ENCODE measurements at places on chromosomes 11 and 22.

- DNase-seq: no peak
- no peak overlapping the region for H3K27ac ChIP-seq
- no peak overlapping the region for H3K4me3 ChIP-seq
- no peaks in the 10 kb centered on the region for H3K4me1 ChIP-seq
- H3K36me3 ChIP-seq: no peaks in the 10 kb centered on the region
Observed at GRCh38 chr22:47928631-47929030, 1166.2 kb downstream of the TBC1D22A start.

DNA sequence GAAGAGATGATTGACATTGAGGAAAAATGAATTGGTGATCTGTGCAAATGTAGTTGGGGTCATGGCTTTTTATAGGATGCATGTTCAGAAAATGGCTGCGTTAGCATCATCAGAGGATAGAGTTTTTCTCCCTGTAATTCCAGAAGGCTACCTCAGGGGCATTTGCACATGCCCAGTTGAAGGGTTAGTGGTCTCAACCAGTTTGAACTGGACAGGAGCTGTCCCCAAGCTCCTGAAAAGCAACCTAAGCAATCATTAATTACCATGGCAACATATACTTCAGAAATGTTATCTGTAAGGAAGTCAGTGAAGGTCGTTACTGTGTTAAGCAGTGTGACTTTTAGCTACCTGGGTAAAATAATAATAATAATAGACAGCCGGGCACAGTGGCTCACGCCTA lies 29.3 kb downstream of the TUG1 start:
- H3K36me3 ChIP-seq: no peaks in the 10 kb centered on the region
- H3K27me3 ChIP-seq: no peaks in the 10 kb centered on the region
- DNase-seq: no peak
- H3K4me1 ChIP-seq: no peaks in the 10 kb centered on the region

DNA sequence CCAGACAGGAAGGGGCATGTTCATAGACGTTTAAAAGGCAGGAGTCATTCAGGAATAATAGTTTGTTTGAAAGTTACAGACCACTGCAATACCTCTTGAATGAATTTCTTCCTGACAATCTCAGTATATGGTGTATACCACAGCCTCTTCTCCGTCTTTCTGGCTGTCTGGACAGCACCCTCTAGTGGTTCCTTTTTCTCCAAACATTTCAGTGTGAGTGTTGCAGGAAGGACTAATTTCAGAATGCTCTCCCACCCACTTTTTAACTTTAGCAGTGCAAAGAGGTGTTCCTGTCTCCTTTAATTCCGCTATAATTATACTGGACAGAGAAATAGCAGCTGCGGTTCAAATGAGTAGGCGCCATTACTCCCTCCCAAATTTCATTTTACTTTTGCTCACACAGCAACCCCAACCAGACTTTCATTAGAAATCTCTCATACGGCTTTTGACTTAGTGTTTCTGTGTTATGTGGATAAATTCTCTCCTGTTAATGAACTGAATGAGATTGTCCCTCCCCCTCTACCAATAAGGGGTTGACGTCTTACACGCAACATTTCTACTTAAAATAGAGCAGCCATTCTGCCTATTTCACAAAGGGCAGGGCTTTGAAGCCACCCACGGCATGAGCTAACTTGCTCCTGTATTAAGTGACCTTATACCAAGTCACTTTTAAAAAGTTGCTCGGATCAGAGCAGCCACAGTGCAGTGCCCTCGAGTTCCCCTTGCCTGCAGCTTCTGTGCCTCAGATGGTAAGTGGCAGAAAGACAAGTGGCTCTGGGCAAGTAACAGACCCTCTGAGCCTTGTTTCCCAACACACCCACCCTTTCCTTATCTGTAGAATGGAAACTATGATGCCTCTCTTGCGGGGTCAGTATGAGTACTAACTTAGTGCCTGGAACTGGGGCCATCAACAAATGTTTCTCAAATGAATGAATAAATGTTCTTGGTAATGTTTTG lies 368.6 kb downstream of the OPCML start:
- H3K36me3 ChIP-seq: peaks cover 4% of the 10 kb centered on the region
- no peak for DNase-seq
- no peak overlapping the region for H3K4me3 ChIP-seq
- H3K27me3 ChIP-seq: no peaks in the 10 kb centered on the region
- H3K4me1 ChIP-seq: no peaks in the 10 kb centered on the region

- peaks cover 18% of the 10 kb centered on the region for H3K36me3 ChIP-seq
- H3K4me3 ChIP-seq: no peak overlapping the region
- no peaks in the 10 kb centered on the region for H3K4me1 ChIP-seq
- DNase-seq: no peak
- H3K27me3 ChIP-seq: no peaks in the 10 kb centered on the region
- H3K27ac ChIP-seq: peak overlapping the region; percentile 11
Observed at GRCh38 chr11:111729071-111729830, 36.9 kb downstream of the PPP2R1B start.

DNA sequence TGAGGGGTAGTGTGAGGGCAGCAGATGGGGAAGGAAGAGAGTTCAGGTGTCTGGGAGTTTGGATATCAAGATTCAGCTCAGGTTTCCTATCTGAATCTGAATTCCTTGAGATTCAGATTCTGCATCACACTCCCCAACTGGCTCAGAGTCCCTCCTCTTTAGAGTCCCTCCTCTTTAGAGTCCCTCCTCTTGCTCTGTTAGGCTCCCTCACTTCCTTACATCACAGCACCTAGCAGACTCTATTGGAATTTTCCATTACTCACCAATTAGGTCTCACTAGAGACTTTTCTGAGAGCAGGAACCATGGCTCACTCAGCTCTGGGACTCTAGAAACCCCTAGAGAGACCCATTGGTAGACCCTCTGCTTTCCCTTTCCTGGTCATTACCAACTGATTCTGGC lies 303.4 kb upstream of the SYN3 start:
- no peaks in the 10 kb centered on the region for H3K4me1 ChIP-seq
- H3K27me3 ChIP-seq: no peaks in the 10 kb centered on the region
- H3K4me3 ChIP-seq: no peak overlapping the region
- no peak for DNase-seq
- H3K36me3 ChIP-seq: peaks cover 6% of the 10 kb centered on the region

- no peaks in the 10 kb centered on the region for H3K27me3 ChIP-seq
- no peak for DNase-seq
- H3K27ac ChIP-seq: no peak overlapping the region
Observed at GRCh38 chr11:130672911-130673310, 224.5 kb downstream of the ADAMTS15 start.
